ENCODE measurements at places on chromosomes 4 and X. TPM values are rescaled to one million over a fixed set of nuclear protein-coding genes. Genes with fewer than 3 reads are reported as not detected.

KLF8 gene
- total RNA-seq: 1.3 TPM

RBM47 gene
- 1.1 TPM for total RNA-seq

ATP1B4 gene
- not detected for total RNA-seq

GLRA2 gene
- not detected for total RNA-seq

DNA sequence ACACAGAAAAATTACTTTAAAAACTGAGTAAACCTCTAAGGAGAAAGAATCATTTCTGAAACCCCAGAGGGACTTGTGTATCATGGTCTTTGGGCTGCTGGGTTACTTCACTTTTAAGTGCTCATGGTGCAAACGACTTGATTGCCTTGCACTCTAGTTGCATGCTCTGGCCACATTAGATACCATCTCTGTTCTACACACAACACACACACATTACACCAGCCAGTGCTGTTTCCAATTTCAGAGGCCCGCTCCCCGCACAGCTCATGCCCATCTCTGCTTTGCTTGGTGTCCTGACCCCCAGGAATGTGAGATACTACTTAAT, 2.1 kb downstream of the PPP3CA start:
- peaks cover 26% of the 10 kb centered on the region for H3K27me3 ChIP-seq
- no peak overlapping the region for H3K27ac ChIP-seq
- no peak for DNase-seq

- H3K27me3 ChIP-seq: no peaks in the 10 kb centered on the region
- H3K27ac ChIP-seq: no peak overlapping the region
- no peak for DNase-seq
- no peaks in the 10 kb centered on the region for H3K36me3 ChIP-seq
These were observed 342.4 kb downstream of the BCOR start for GRCh38 chrX:39755143-39756032.

DNA sequence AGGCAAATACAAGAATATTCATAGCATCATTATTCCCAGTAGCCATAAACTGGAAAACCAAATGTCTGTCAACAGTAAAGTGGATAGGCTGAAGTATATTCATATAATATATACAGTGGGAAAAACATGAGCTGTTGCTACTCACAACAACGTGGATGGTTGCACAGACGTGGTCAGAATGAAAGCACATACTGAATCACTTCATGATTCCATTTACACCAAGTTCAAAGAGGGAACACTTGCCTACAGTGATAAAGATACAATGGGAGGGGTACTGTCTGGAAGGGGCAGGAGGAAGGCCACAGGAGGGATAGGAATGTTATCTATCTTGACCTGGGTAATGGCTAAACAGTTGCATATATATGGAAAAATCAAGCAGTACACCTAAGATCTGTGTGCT, 25.3 kb downstream of the APBB2 start:
- H3K27ac ChIP-seq: no peak overlapping the region
- peaks cover 12% of the 10 kb centered on the region for H3K27me3 ChIP-seq
- H3K4me1 ChIP-seq: no peaks in the 10 kb centered on the region
- H3K4me3 ChIP-seq: no peak overlapping the region
- DNase-seq: no peak

DNA sequence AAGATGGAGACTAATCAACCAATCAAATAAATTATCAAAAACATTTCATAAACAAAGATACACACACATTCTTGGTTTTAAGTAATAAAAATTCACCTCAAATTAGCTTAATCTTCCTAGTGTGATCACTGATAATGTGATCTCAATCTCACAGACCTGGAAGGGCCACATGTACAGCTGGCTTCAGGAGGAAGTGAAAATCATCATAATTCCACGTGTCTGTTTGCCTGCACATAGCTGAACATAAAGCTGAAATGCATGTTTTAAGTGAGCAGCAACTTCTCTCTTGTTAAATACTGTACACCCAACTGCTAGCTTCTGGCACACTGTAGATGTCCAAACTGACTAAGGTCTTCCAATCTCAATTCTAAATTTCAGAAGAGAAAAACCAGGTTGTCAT, 53.8 kb downstream of the ARHGAP6 start:
- no peaks in the 10 kb centered on the region for H3K36me3 ChIP-seq
- H3K4me3 ChIP-seq: no peak overlapping the region
- H3K27ac ChIP-seq: no peak overlapping the region
- peaks cover 3% of the 10 kb centered on the region for H3K27me3 ChIP-seq
- no peaks in the 10 kb centered on the region for H3K4me1 ChIP-seq
- DNase-seq: no peak

DNA sequence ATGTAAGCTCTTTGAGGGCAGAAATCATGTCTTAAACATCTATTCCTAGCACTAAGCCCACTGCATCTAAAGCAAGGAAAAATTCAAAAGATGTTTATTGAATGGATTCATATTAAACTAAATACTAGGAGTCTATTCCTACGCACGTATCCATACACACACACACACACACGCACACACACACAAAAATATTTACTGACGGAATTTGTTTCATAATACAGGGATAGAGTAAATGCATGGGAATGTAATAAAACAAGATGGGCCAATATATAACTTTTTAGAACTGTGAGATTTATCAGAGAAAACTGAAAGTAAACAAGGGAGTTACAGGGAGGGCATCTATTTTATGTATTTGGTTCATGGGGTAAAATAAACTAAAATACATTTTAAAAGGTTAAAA, 57.6 kb downstream of the WDFY3 start:
- no peak overlapping the region for H3K27ac ChIP-seq
- no peak for DNase-seq
- H3K36me3 ChIP-seq: no peaks in the 10 kb centered on the region
- no peaks in the 10 kb centered on the region for H3K27me3 ChIP-seq
- H3K4me1 ChIP-seq: no peaks in the 10 kb centered on the region

- H3K4me1 ChIP-seq: no peaks in the 10 kb centered on the region
- H3K36me3 ChIP-seq: no peaks in the 10 kb centered on the region
- DNase-seq: no peak
- no peaks in the 10 kb centered on the region for H3K27me3 ChIP-seq
- no peak overlapping the region for H3K27ac ChIP-seq
These were observed 97.0 kb upstream of the TRIM2 start for GRCh38 chr4:153107246-153107645.

GRCh38 chr4:177116161-177116560, 193.5 kb upstream of the NEIL3 start:
- H3K4me1 ChIP-seq: no peaks in the 10 kb centered on the region
- H3K4me3 ChIP-seq: no peak overlapping the region
- H3K27ac ChIP-seq: no peak overlapping the region
- H3K27me3 ChIP-seq: peaks cover 9% of the 10 kb centered on the region
- DNase-seq: no peak

GRCh38 chrX:118189628-118190027, 73.0 kb upstream of the KLHL13 start:
- no peaks in the 10 kb centered on the region for H3K36me3 ChIP-seq
- H3K27me3 ChIP-seq: no peaks in the 10 kb centered on the region
- no peak for DNase-seq
- H3K4me1 ChIP-seq: no peaks in the 10 kb centered on the region

GRCh38 chr4:153676486-153676885, 7.6 kb upstream of the TLR2 start:
- H3K36me3 ChIP-seq: peaks cover 2% of the 10 kb centered on the region
- no peak for DNase-seq
- H3K4me3 ChIP-seq: no peak overlapping the region

GRCh38 chr4:43352859-43353258, 460.3 kb downstream of the GRXCR1 start:
- H3K36me3 ChIP-seq: no peaks in the 10 kb centered on the region
- H3K27me3 ChIP-seq: no peaks in the 10 kb centered on the region
- H3K27ac ChIP-seq: no peak overlapping the region
- DNase-seq: no peak
- H3K4me1 ChIP-seq: no peaks in the 10 kb centered on the region

DNA sequence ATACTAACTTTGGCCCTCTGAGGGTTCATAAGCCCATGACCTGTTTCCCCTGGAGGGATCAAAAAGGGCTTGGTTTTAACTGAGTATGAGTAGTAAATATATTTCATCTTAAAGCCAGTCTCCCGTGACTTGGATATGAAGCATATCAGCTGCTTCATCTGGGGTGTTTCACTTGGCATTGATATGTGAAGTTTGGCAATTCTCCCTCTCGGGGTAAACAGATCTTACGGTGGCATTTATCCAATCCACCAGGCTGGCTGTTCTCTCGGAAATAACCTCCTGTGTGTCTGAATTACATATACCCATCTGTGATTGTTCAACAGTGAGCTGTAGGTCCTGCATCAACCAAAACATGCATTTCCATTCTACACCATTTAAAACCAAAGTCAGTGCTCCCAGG, 130.7 kb downstream of the ADAM29 start:
- no peaks in the 10 kb centered on the region for H3K36me3 ChIP-seq
- DNase-seq: no peak
- H3K27me3 ChIP-seq: no peaks in the 10 kb centered on the region
- no peak overlapping the region for H3K4me3 ChIP-seq
- no peak overlapping the region for H3K27ac ChIP-seq
- H3K4me1 ChIP-seq: no peaks in the 10 kb centered on the region

- H3K4me3 ChIP-seq: no peak overlapping the region
- H3K27ac ChIP-seq: no peak overlapping the region
- DNase-seq: no peak
- H3K4me1 ChIP-seq: no peaks in the 10 kb centered on the region
- H3K36me3 ChIP-seq: no peaks in the 10 kb centered on the region
These were observed 53.2 kb upstream of the TMEM150C start for GRCh38 chr4:82614838-82615449.

DNA sequence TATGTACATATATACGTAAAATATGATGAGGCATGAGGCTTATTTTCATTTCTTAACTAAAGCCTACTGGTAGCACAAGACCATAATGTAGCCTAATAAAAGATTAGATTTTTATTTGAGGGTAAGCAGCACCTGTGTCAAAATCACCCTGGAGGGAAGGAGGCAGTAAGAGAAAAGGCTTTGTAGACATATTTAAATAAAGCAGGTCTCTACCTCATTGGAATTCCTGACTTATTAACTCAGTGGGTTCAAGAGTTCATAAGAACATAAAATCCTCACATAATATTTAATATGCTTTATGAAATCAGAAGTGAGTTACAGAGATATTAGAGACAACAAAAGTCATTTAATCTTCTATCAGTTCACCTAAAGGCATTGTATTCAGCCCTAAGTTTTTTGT, 261.6 kb upstream of the ANKRD50 start:
- H3K4me1 ChIP-seq: no peaks in the 10 kb centered on the region
- no peak for DNase-seq
- no peak overlapping the region for H3K4me3 ChIP-seq

- peaks cover 34% of the 10 kb centered on the region for H3K4me1 ChIP-seq
- H3K4me3 ChIP-seq: peak overlapping the region; percentile 96
- peaks cover 31% of the 10 kb centered on the region for H3K36me3 ChIP-seq
- no peaks in the 10 kb centered on the region for H3K27me3 ChIP-seq
These were observed 1.1 kb downstream of the SLC38A5 start for GRCh38 chrX:48468693-48469691.

Data from activated naive CD4-positive, alpha-beta T cell treated with anti-CD3 and anti-CD28 coated beads for 36 hours (primary cell).